ENCODE measurements at places on chromosomes 3 and 15.

DNA sequence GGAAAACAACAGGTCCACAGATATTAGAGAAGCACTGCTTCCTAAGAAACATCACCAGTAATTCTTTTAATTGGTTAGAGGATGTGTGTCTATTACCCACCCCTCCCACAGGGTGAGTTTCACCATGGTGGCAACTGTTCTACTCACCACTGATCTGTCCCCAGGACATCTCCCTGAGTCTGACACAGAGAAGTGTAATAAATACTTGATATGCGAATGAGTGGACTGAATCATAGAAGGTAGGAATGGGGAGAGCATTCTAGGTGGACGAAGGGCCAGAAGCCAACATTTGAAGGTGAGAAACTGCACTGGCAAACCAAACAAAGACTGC lies 452.7 kb upstream of the PROK2 start:
- no peak for DNase-seq

DNA sequence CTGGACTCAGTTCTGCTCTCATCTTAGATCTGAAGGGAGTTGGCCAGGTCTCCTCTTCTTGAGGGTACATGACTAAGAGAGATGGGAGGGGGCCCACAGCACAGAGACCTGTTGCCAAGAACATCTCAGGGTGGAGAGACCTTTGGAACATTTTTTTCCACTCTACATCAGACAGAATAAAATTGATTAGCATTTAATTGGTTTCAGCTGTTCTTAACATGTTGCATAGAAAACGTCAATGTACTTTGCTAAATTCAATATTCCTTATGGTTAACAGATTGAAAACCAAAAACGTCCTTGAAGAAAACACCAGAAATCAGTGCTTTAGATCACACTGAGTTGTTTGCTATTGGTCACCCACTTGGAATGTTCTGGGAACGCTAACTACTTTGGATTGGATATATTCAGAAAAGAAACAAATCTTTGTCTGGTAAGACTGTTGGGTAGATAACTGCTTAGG lies 36.4 kb upstream of the FSTL1 start:
- peak; percentile 95 for DNase-seq

GRCh38 chr15:45653702-45654424 lies 19.0 kb downstream of the SQOR start:
- DNase-seq: no peak

DNA sequence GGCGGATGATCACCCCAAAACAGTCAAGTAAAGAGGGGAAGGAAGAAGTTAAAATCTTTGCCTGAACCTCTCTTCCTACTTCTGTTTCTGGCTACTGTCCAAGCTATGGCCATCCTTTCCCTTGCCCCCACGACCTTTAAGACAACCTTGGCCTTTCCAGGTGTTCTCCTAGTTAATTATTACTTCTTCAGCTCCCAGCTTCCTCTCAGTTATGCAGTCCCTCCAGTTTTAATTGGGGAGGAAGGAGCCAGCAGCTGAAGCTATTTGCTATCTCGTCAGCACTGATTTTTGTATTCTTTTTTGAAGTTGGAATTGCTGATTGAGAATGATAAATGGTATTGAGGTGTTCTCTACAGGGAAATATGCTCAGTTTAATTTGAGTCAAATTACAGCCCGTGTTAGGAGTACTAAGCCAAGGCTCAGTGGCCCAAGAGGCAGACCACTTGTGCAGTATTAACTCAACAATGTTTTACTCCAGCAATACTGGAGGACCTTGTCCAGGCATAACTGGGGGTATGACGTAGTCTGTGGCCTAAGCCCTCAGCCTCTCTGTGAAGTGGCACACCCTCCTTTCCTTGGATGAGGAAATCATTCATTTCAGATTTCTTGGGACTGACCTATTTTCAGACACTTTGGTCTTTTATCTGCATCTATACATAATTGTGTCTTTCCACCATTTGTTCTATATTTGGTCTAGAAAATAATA lies 336.9 kb downstream of the SLC9A9 start:
- DNase-seq: no peak

GRCh38 chr15:75090388-75090734 lies 67.0 kb downstream of the PPCDC start:
- DNase-seq: peak; percentile 55

GRCh38 chr3:135629701-135630408 lies 335.7 kb upstream of the PPP2R3A start:
- DNase-seq: no peak

DNA sequence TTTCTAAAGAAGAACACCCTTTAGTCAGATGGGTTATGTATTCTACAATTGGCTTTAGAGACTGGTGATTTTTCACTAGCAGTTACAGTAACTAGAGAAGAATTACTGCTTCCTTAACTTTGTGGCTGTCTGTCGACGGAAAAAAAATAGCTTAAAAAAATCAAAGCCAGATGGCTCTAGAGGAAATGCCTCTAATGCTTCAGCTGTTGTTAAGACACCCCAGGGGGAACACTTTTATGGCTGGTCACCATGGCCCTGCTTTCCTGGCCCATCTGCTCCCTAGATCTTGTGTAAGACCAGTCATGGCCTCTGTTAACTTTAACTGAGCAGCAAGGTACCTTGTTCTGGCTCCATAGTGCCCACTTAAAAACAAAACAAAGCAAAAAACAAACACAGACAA lies 198.6 kb upstream of the PLSCR5 start:
- DNase-seq: peak; percentile 94

Data from fibroblast of the aortic adventitia (primary cell).